Activated T-cell treated with anti-CD3 and anti-CD28 coated beads, Interleukin-2, amount 50 U/mL, for 48 hours (primary cell): ENCODE measurements at places on chromosomes 2 and 18.

DNA sequence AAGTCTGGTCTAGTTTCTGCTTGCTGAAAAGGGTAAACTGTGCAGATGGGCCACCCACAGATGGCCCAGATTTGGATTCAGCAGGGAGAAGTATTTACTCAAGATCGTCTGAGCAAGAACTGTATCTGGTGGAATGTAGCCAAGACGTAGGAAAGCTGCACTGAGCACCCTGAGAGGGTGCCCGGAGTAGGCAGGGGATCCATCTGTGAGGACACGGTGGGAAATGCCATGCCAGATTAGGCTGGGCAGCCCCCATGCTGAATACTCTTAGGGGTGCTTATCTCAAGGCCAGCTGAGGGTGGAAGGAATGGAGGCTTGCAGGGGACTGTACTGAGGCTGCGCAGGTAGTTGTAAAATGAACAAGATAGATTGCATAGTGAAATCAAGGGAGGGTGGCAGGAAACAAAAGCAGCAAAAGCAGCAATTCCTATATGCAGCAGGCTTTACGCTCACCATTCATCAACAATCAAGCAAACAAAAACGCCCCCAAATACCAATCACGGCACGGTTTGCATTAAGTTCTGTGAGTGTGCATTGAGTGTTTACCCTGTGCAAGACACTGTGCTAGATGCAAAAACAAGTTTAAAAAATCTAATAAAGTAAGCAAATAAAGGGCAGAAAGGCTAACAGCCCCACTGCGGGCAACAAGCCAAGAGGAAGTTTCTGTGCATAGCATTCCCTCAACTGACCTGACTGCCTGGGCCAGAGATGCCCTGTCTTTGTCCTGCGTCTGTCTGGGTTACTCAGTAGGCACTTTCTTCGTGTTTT, 32.2 kb upstream of the LPIN2 start:
- DNase-seq = no peak

- DNase-seq = no peak
These were observed 496 bp downstream of the SUCLG1 start for GRCh38 chr2:84458551-84459017.

- no peak for DNase-seq
These were observed 631.5 kb downstream of the SUCLG1 start for GRCh38 chr2:83827618-83828017.

DNA sequence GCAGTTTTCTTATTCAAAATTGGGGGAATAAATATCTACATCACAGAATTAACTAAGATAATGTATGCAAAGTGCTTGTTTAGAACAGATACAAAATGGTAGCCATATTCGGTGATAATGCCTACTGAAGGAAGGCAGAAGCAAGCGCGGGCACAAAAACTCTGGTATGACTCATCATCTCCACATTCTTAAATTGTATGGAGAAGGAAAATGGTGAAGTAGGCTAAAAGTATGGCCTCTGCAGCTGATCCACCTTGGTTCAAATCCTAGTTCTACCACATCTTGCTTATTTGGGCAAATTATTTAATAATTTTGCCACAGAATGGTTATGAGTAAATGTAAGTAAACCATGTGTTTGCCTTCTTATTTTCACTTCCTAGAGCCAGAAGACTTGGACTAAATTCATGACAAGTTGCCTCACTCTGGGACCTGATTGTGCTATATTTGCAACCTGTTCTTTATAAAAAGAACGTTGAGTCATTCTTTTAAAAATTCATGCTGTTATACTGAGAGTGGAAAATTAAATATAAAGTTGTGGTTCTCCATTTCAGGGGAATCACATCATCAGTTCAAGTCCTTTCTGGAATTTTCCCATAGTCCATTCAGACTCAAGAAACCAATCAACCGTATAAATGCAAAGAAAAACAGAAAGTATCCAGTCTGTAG, 9.0 kb upstream of the CDK15 start:
- DNase-seq = no peak

DNA sequence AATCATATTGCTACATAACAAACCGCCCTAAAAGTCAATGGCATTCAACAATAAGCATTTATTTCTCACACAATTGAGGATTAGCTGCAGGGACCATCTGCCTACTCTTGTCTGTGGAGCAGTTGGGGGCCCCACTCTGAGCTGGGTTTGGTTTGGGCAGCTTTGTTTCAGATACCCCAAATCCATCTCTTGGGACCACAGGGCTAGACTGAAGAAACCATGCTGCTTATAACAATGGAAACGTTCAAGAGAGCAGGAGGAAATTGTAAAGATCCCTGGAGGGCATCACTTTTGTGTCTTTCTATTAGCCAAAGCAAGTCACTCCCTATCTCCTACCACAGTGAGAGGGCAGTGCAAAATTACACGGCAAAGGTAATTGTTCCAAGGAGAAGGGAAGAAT, 146.5 kb upstream of the MGAT5 start:
- no peak for DNase-seq

GRCh38 chr2:145206496-145207281, 686.8 kb upstream of the ZEB2 start:
- no peak for DNase-seq

- DNase-seq = no peak
These were observed 41.6 kb downstream of the INO80C start for GRCh38 chr18:35455926-35456763.

GRCh38 chr2:172947461-172948153, 128.0 kb upstream of the MAP3K20 start:
- no peak for DNase-seq

- no peak for DNase-seq
These were observed 409.2 kb upstream of the HS6ST1 start for GRCh38 chr2:128727914-128728313.

GRCh38 chr2:120771111-120771780, 35.6 kb downstream of the GLI2 start:
- no peak for DNase-seq
